HEK293T (cell line): ENCODE measurements at places on chromosomes 7 and 10.

DNA sequence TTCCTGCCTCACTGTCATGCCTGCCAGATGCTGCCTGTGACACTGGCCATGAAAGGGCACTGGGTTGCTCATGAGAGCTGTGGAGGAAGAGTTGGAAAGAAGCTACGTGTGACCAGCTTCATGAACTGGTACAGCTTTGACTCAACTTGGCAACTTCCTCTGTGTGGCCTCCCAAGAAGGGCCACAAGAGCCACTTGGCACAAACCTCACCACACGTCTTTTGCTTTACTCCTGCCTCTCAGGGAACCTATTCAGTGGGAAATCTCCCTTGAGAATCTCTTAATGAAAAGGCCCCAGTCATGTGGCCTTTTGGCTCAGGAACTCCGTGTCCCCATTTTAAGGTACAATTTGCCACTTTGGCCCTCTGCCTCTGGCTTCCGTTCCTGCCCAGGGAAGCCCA is 54.5 kb downstream of the FRMD4A start:
- no peak for DNase-seq

- DNase-seq: no peak
These were observed 9.4 kb upstream of the PFKP start for GRCh38 chr10:3057946-3058345.

GRCh38 chr7:39261771-39262170 is 284.1 kb downstream of the POU6F2 start:
- no peak for DNase-seq

GRCh38 chr10:117746541-117747448 is 204.2 kb downstream of the EMX2 start:
- no peak for DNase-seq

- no peak for DNase-seq
These were observed 638.9 kb upstream of the FZD8 start for GRCh38 chr10:36280890-36281499.
